CD14-positive monocyte (primary cell): ENCODE measurements at places on chromosomes 16 and 17.

DNA sequence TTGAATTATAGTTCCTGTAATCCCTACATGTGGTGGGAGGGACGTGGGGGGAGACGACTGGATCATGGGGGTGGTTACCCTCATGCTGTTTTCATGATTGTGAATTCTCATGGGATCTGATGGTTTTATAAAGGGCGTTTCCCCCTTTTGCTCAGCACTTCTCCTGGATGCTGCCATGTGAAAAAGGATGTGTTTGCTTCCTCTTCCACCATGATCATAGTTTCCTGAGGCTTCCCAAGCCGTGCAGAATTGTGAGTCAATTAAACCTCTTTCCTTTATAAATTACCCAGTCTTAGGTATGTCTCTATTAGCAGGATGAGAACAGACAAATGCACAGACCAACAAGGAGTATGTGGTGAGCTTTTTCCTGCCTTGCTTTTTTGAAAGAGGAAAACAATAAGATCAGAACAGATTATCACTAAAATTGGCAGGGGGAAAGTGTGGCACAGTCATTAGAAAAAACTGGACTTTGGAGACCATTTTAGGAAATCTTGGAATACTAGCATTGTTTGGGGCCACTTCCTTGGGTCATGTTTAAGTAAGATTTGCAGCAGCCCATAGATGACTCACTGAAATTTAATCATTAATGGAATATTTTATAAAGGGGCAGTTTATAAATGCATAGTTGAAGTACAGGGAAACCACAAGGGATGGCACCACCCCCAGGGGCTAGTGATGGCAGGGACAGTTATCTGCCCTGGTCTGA lies 352.8 kb downstream of the CDH13 start:
- DNase-seq = no peak

DNA sequence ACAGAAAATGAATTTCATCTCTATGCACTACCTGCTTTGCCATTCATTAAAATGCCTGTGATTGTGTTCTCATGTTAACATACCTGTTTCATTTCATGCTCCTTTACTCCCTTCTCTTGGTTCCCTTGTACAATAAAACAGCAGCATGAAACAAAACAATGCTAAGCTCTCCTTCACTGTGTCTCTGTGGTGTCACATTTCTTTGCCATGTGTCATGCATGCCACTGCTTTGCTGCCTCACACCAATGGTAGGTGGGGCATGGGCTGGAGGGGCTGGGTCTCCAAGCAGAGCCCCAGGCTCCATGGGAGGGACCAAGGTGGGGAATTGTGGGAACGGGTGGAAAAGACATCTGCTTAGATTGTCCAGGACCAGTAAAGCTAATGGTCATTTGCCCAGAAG lies 83.6 kb downstream of the RGS9 start:
- no peak for DNase-seq

DNA sequence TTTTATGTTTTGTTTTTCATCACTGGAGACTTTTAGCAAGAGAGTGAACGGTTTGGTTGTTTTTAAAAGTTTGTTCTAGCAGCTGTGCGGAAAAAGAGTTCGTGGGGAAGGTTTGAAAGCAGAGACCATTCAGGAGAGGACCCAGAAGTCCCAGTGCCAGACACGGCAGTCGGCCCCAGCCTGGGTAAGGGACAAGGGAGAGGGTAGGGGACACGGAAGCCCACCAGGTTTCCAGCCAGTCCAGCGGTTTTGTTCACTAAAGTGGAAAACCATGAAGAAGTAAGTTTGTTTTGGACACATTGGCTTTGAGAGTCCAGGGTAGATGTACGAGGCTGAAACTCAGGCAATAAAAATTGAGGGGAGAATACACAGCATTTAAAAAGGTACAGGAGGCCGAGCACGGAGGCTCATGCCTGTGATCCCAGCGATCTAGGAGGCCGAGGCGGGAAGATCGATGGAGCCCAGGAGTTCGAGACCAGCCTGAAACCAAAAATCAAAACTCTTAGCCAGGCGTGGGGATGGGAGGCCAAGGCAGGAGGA lies 56.8 kb upstream of the RPH3AL start:
- DNase-seq = no peak

DNA sequence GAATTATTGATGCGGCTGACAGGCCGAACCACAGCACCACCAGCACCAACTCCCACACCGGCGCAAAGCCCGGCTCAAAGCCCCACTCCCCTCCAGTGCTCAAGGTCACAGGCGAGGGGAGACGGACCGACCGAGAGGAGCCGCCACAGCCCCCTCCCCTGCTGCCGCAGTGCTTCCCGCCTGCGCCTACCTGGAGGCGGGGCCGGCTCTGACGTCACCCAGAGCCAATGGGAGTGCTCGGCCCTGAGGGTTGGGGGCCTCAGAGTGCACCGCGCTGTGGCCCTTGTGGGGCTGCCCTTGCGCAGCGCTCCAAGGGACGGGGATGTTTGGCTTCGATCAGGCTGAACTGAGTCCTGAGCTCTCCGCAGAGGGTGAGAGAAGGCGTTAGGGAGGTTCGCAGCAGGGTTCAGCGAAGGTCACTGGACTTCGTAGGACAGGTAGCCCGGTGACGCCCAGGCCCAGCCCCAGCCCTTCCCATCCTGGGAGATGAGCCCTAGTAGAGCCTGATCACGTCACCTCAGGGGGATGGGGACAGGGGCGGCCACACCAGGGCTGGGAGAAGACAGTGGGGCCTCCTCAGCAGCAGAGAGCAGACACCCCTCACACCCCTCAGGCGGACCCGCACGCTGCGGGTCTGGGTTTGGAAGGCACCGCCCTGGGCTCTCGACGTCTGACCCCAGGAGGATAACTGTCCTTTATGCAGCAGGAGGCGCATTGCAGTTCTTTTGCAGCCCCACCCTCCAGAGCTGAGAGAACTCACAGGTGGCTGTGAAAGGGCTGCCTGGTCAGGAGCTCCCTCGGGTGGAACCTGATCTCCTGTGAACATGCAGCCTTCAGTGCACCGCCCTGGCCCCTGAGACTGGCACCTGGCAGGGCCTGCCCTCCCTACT lies 1.5 kb downstream of the NDRG4 start:
- no peak for DNase-seq

DNA sequence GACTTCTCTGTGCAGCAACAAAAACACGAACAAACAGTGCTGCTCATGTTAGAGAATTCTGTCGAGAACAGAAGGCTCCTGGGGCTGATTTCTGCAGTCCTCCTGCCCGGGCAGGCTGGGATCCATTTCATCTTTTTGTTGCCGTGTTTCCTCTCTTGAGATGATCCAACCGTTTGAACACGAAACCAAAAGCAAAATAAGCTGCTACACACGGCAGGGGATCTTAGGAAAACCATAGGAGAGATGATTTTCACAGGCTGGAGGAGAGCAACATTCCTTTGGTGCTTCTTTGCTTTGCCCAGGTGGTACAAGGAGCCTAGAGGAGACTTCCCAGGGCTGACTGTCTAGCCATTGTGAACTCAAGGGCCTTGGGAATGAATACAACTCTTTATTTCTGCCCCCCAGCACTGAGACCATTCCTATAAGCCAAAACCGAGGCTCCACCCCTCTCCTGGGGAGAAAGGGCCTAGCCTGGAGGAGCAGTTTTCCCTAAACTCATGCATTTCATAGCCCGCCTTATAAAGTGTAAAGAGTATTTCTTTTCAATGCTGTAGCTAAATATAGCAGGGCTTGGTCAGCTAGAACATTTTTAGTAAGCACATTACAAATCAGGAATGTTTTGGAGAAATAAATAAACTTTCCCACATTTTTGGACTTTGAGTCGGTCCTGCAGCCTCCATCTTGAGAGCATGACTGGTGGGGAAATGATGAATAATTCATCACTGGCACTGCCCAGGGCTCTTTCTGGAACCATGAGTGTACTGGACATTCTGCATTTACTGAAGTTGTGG lies 7.7 kb downstream of the FOXL1 start:
- no peak for DNase-seq

DNA sequence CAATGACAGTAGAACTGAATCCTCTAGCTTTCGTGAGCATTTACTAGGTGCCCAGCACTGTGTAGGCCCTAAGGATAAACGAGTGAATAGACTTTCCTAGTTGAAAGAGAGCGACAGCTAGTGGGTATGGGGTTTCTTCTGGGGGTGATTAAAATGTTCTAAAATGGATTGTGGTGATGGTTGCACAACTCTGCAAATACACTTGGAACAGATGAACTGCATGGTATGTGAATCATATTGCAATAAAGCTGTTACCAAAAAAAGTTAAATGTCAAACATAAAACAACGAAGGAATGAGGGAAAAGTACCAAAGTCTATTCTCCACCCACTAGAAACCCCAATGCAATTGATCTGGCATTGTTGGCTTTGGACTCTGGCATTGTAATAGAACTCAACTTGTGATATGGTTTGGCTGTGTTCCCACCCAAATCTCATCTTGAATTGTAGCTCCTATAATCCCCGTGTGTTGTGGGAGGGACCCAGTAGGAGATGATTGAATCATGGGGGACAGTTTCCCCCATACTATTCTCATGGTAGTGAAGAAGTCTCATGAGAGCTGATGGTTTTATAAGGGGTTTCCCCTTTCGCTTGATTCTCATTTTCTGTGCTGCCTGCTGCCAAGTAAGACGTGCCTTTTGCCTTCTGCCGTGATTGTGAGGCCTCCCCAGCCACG lies 70.5 kb downstream of the MARF1 start:
- DNase-seq = peak; percentile 15

GRCh38 chr17:45261577-45262515 lies at the start of gene SPATA32:
SPATA32 (minus strand) TSS chr17:45262094; CDS start chr17:45262016, 78 bp downstream.
- DNase-seq = no peak

GRCh38 chr17:16040710-16041251 lies 41.2 kb downstream of the TTC19 start:
- no peak for DNase-seq

- peak; percentile 77 for DNase-seq
Measured at GRCh38 chr17:59277031-59277430, 54.4 kb upstream of the YPEL2 start.

- no peak for DNase-seq
Measured at GRCh38 chr17:81445642-81446503, 50.6 kb downstream of the BAHCC1 start.
